ENCODE measurements at places on chromosomes 1 and 21.
A peak's percentile ranks its signal among the peaks of the same experiment; 100 is the strongest.

GRCh38 chr1:186569856-186570255 is 108.9 kb upstream of the PDC start:
- peak; percentile 53 for DNase-seq

DNA sequence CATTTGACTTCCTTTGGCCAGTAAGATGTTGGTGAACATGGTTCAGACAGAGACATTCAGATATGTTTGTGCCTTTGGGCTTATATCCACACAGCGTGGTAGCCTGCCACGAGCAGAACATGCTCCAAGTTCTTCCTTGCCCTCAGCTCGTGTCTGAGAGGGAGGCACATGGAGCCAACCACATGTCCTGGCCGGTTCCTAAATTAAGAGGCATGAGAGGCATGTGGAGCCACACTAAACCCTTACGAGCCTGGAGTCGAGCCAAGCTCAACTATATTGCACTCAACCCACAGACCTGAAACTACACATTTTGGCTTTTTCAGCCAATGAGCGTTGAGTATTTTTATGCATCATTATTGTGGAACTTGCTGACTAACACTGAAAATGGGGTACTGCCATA is 133.7 kb upstream of the KCNK1 start:
- no peak for DNase-seq

DNA sequence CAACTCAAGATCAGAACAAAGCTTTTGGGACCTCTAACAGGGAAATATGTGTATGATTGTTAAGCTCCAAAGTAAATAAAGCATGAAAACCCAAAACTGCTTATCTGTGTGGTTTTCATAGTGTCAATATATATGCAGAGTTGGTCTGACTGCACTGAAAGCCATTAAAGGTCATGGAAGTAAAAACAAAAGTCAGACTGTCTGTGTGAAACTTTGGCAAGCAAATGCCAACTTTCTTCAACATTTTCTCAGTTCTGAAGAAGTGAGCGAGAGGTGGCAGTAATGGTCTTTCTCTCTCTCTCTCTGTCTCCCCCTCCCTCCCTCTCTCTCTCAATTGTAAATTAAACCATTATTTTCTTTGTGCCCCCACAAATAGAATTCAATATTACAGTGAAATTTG is 100.1 kb upstream of the S1PR1 start:
- no peak for DNase-seq

- DNase-seq: no peak
These were observed 126.0 kb downstream of the SYF2 start for GRCh38 chr1:25106352-25106751.

DNA sequence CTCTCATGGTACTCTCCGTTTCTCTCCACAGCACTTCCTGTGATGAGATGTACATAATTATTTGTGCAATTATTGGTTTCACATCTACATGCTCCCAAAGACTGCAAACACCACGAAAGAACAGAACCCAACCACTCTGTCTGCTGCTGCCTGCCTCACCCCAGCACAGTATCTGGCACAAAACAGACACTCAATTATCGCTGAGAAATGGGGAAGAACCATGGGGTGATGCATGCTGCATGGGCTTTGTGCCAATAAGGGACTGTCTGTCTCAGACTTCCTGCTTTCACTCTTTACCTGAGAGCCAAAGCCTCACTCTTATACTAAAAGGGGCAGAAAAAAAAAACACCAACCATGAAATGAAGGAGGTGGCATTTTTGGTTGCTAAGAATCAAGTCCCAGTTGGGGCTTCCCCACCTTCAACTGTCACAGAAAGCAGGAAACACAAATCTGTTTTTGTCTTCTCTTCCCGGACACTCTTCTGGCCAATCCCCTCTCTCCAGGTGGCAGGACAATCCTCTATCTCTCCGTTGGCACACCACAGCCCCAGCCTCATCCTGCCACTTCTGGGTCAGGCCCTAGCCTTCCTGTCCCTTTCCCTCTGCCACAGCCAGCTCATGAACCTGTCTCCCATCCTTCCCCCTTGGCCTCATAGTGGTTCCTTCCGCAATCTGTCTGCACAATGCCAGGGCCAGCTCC is 82.0 kb downstream of the TGFBR3 start:
- DNase-seq: no peak

GRCh38 chr1:50796272-50796671 is 163.8 kb downstream of the FAF1 start:
- no peak for DNase-seq

DNA sequence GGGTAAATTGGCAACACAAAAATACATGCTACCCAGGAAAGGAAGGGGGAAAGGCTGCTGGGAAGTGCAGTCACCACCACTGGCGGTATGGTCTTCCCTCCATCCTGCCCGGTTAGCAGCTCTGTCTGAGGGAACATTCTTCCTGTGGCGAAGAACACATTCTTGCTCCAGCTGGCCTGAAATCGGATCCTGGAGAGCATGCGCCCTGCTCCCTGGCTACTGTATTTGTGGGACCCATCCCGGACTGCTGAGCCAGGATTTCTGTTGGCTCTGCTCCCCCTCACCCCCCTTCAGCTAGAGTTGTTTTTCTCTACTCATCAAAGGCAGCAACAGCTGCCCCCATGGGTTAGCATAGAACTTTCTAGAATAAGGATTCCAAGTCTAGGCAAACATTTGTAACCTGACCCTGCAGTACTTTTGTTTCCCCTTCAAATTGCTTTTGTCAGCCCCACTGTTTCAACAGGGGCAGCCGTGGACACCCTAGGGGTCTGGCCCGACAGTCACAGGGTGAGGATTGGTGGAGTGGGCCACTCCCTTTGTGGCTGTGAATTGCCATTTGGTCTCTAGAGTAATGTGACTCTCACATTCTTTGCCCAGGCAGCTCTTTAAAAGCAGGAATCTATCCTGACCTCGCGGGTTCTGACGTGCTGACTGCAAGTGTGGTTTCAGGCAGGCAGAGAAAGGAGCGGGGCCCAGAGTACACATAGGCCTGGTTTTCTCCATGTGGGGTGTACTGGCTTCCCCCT is 157.7 kb downstream of the TOMM20 start:
- DNase-seq: peak; percentile 98

DNA sequence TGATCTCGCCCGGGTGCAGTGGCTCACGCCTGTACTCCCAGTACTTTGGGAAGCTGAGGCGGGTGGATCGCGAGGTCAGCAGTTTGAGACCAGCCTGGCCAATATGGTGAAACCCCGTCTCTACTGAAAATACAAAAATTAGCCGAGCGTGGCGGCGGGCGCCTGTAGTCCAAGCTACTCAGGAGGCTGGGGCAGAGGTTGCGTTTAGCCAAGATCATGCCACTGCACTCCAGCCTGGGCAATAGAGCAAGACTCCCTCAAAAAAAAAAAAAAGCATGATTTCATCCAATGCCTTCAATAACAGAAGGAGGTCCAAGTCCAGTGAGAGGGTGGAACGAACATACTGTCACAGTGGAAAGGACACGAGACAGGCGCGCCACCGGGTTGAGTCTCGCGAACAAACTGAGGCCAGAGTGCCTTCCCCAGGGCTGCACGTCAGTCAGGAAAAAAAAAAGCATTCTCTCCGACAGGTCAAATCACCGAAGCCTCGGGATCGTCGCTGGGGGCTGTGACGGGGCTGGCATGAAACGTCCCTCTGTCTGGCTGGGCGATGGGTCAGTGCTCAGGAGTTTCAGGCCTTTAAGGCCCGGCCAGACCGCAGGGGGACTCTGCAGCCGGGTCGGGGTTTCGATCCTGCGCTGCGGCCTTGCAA is 8.4 kb upstream of the CROCC start:
- DNase-seq: no peak

DNA sequence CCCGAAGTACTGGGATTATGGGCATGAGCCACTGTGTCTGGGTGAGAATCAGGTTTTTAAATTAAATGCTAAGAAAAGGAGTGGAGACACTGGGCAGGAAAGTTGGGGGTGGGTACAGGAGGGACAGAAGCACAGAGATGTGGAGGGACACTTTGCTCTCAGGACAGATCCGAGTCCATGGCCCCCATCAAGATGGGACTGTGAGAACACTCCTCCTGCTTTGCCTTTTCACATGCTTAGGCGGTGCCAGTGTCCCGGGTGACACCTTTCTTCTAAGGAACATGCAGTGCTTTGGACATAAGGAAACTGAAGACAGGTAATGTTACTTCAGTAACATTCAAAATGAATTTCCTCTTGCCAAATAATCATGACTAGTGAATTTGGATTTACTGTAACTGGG is 16.7 kb downstream of the SLC25A33 start:
- DNase-seq: no peak

DNA sequence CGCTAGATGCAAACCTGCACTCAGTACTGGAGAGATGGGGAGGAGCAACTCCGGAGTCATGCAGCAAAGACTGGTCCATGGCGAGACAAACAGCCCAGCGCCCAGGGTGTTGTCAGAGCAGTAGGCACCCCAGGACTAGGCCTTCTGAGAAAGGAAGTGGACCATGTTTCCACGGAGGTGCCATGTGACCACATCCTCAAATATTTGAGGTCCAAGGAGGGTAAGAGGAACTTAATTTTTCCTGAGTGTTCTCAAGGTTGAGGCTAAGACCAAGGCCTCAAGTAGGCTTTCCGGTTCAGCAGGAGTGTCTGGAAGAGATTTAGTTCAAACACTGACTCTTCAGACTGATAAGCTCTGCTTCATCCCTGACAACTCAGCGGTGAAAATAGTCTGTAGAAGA is 186.2 kb downstream of the RHOU start:
- no peak for DNase-seq

- no peak for DNase-seq
These were observed 10.6 kb downstream of the PDZK1 start for GRCh38 chr1:145696630-145696960.

GRCh38 chr21:44489962-44490361 is 34.7 kb downstream of the LRRC3 start:
- no peak for DNase-seq

- no peak for DNase-seq
These were observed 96.8 kb upstream of the USP24 start for GRCh38 chr1:55311979-55312378.

DNA sequence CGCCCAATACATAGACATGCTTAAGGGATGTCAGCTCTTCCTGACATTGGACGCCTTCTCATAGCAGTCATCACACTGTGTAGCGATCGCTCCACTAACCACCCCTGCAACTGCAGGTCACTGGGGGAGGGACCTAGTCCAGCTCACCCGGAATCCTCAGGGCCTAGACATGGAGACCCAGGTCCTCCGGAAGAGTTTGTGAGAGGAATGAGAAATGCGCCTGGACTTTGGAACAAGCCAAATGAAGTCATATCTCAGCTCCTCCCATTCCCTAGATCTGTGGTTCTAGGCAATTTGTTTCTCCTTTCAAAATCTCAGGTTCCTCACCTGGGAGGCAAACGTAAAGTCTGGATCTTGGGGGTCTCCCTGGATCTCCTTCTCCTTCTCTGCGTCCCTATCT is 253.3 kb downstream of the KAZN start:
- no peak for DNase-seq

DNA sequence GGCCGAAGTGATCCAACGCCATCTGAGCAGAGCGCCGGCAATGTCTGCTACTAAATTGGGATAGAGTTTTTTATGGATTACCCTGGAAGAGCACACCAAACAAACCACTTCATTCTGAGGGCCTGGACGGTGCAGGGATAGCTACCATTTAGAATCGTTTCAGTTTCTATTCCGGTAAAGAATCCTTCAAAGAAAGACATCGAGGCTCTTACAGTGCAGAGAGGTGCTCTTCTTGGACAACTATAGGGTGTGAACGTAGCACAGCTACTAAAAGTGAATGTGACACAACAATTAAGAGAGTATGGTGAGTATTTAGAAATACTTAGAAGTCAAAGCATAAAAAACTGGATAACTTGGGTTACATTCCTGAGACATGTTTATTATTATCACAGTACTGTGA is 16.1 kb downstream of the HIVEP3 start:
- DNase-seq: no peak

- DNase-seq: no peak
These were observed 19.9 kb upstream of the KCNE2 start for GRCh38 chr21:34343838-34344381.

DNA sequence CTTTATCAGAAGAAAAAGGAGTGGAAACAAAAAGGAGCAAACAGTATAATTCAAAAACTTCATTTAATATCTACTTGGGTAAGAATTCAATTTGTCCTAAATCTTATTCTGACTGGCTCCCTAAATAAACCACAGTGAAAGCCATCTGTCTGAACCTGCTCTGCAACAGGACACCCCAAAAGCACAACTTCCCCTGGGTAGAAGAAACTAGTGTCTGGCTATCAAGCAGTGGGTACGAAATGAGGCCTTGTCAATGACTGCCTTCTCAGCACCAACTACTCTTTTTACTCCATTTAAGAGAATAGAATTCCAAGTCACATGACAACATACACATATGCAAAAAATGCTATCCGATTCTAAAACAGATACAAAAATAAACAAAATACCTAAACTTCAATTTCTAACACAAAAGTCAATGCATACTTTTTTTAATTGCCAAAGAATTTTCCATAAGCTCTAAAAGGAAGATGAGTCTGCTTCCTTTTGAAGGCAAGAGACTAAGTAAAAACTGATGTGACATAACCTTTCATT is 206.8 kb downstream of the SLC45A1 start:
- DNase-seq: no peak

DNA sequence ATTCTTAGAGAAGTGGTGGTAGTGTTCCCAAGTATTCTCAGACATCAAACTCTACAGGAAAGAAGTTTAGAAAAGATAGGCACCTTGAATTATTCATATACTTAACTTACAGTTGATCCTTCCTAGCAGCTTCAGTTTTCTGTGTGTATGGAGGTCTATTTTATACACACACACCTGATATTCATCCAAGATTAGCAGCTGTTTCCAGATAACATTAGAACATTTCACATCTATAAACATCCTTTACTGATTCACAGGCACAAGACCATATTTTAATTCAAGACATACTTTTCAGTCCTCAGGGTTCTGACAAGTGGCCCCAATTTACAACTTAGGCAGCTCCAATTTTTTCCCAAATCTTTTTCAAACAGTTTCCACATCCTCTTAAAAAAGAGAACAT is 287.8 kb upstream of the USP25 start:
- no peak for DNase-seq

DNA sequence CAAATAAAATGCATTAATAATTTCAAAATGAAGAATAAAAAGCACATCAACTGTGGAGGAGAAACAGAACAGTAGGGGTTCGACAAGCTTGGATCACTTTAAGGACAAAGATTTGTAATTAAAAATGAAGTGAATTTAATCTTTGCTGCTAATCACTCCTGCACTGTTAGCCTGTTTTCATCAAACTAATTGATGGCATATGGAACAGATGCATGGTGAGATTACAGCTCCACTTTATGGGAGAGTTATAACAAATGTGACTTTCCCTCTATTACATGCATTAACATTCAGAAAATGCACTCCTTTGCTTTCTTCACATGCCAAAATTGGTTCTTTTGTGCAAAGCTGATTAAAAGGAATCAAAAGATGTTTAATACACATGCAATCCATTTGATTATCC is 207.2 kb upstream of the C21orf91 start:
- no peak for DNase-seq

Measured in fibroblast of skin of left quadriceps (primary cell).